Inflammatory macrophage (primary cell): ENCODE measurements at places on chromosomes 2 and 18.

DNA sequence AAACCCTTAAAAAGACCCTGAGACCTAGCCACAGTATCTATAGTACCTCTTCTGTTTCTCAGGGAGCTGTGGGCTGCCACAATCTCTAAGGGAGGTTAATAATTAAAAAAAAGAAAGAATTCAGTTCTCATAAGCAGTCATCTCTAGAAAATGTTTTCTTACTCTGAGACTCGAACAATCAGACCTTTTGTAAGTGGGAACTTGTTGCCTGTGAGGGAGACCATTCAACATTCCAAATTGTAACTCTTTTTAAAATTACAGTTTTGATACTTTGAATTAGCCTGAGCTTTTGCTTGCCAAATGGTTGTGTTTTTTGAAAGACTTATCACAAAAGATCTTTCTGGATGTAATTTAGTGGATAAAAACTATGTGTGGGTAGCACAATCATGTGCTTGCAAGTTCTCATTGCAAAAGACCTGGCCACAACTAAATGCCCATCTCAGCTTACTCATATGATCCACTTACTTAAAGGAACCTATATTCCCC lies 33.3 kb downstream of the IL1R2 start:
- DNase-seq, result peak; percentile 79

GRCh38 chr2:149527998-149528755 lies 59.4 kb downstream of the MMADHC start:
- no peak for DNase-seq

- DNase-seq, result no peak
These were observed 19.8 kb downstream of the MPHOSPH10 start for GRCh38 chr2:71150082-71150816.

- DNase-seq, result no peak
These were observed 3.1 kb upstream of the GORASP2 start for GRCh38 chr2:170925923-170926322.

DNA sequence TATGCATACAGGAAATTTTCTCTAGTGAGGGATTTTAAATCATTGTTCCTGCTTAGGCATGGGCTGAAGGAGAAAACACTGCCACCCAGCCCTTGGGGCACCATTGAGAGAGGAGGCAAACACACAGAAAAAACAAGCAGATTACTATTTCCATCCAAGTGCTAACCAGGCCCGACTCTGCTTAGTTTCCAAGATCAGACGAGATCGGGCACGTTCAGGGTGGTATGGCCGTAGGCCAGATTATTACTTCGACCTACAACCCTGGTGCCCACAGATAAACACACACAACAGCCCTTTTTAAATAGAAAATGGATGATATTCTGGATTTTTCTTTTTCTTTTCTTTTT lies 45.4 kb upstream of the RHOB start:
- no peak for DNase-seq

DNA sequence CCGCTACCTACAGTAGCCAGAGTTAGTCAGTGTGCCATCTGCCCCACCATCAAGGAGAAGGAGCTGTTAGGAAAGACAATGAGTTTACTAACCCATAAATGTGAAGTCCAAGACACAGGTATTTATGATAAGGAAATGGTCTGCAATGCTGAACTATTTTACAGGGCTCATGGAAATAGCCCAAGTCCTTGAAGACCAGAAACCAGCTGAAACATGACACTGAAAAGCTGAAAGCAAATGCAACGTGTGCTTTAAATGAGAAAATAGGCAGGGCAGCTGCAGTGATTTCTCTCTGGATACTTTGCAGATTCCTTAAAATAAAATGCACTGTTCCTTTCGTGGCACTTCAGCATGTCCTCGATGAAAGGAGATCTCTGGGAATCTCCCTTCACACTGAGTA lies 256.4 kb upstream of the TCF4 start:
- no peak for DNase-seq

DNA sequence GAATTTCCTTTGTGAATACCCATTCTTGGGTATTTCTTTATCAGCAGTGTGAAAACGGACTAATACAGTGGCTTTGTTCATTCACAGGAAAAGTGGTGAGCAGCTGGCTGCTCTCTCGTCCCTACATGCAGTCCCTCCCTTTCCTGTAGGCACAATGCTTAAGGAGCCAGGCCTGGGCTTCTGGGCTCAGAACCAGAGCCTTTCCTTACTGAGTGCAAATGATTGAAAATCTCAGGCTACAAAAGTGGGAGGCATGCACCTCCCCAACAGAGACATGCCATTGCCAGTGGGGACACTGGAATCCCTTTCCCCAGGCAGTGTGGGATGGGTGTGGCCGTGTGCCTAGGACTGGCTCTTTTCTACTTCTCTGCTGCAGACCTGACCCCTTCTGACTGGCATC lies 61.3 kb downstream of the MCFD2 start:
- DNase-seq, result no peak

DNA sequence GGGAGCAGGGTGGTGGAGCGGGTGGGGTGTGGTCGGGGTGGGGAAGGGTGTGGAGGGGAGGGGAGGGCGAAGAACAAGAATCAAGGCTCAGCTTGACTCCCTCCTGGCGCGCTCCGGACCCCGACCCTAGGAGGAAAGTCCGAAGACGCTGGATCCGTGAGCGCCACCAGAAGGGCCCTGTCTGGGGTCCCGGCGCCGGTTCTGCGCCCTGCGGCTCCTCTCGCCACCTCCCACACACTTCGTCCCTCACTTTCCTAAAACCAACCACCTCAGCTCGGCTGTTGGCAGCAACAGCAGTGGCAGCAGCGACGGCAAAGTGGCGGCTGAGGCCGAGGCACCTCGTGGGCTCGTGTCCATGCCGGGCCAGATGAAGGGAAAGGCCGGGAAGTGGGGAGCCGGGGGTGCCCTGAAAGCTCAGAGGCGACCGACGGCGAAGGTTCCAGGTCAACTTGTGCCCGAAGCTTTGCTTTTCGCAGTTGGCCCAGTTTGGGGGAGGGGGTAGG lies 2.1 kb downstream of the KLHL14 start:
- DNase-seq, result no peak

DNA sequence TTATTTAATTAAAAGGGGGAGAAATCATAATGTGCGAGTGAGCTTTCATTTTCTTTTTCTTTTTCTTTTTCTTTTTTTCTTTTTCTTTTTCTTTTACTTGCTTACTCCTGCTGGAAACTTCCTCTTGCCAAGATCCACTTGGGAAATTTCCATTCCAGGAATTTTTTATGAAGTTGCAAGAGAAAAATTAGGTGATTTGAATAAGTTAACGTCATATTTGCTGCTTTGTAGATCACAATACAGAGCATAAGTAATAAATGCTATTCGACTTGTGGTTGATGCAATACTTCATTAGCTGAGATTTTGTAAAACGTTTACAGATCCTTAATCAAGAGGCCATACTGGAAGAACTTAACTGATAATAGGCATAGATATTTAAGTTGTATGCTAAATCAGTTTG lies 354.7 kb upstream of the SMIM21 start:
- DNase-seq, result no peak
